ENCODE measurements at places on chromosomes 3 and 15. TPM values are rescaled to one million over a fixed set of nuclear protein-coding genes. Genes with fewer than 3 reads are reported as not detected.

- DNase-seq, result no peak
- H3K27me3 ChIP-seq, result no peaks in the 10 kb centered on the region
- H3K4me1 ChIP-seq, result no peaks in the 10 kb centered on the region
- H3K27ac ChIP-seq, result no peak overlapping the region
- no peak overlapping the region for H3K4me3 ChIP-seq
- H3K36me3 ChIP-seq, result no peaks in the 10 kb centered on the region
Measured at GRCh38 chr3:153045150-153045549, 116.9 kb upstream of the RAP2B start.

Gene ZNF660
- 0.03 TPM for total RNA-seq

Gene LRRC49
- total RNA-seq, result 0.49 TPM

DNA sequence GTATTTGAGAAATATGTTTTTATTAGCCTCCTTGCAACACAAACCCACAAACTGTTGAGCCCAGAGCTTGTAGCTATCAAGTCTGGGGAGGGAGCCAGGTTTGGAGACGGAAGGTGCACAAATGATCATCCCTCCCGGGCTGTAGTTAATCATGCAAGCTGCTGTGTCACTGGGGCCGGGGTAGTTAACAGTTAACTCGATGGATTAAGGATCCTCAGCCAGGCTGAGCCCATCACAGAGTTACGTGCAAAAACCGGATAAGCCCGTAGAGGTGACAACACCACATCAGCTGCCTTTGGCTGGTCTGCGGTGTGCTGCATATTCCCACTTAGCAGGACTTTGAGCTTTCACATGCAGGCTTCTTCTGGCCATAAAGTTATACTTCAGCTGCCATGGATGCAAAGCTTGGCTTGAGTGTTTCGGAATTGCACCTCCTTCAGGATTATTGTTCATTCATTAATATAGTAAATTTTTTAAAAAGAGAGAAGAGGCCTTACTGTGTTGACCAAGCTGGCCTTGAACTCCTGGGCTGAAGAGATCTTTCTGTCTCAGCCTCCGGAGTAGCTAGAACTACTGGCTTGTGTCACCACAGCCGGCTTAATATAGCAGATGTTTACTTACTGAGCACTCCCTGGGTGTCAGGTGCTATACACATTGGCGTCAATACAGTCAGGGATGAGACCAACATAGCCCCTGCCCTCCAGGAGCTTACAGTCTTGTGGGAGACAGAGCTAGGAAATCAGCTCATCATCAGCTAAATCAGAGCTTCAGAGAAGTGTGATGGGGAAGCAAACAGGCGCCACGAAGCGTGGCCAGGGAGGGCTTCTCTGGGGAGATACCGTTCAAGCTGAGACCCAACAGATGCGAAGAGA lies 226.8 kb upstream of the BHLHE40 start:
- no peak overlapping the region for H3K4me3 ChIP-seq
- H3K36me3 ChIP-seq, result peaks cover 22% of the 10 kb centered on the region
- no peaks in the 10 kb centered on the region for H3K27me3 ChIP-seq
- H3K27ac ChIP-seq, result no peak overlapping the region

DNA sequence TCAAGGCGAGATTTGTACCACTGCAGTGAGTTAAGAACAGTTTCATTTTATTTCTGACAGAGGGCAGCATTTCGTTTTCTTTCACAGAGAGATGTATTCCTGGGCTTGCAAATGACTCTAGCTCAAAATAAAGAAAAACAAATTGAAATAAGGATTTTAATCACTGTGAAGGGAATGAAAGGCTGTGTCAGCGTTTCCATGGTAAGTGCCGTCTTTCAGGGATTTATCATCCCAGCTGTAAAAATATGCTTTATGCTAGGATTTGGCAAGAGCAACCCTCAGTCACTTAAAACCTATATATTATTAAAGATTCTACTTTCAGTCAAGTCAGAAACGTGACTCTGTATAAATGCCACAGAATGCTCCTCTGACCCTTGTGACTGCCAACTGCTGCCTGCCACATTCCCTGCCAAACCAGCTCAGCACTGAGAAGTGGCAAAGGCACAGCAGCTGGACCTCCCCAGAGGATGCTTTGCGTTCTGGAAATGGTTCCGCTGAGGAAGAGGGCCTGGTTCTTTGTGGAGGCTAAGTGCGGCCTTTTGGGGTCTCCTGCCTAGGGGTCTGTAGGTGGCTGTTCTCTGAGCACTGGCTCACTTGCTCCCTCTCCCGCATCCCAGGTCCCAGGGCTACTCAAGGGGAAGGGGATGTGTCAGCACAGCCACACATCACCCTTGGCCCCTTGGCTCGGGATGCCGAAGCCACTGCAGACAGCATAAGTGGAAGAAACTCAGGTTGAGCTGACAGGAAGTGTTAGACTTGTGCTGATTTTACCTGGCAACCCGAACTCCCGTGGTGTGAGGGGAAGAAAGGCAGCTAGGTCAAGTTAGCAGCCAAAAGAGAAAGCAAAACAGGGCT lies 56.6 kb upstream of the POMGNT2 start:
- H3K4me1 ChIP-seq, result peaks cover 27% of the 10 kb centered on the region
- H3K36me3 ChIP-seq, result no peaks in the 10 kb centered on the region

Gene SYNPR
- not detected for total RNA-seq

GRCh38 chr15:77059786-77060361 lies 11.0 kb downstream of the TSPAN3 start:
- H3K4me3 ChIP-seq, result no peak overlapping the region
- H3K27ac ChIP-seq, result no peak overlapping the region
- DNase-seq, result no peak
- H3K36me3 ChIP-seq, result no peaks in the 10 kb centered on the region
- H3K27me3 ChIP-seq, result no peaks in the 10 kb centered on the region

GRCh38 chr3:138493804-138494606 lies 59.6 kb downstream of the ESYT3 start:
- no peak overlapping the region for H3K4me3 ChIP-seq
- no peak for DNase-seq
- no peaks in the 10 kb centered on the region for H3K27me3 ChIP-seq
- no peaks in the 10 kb centered on the region for H3K36me3 ChIP-seq
- no peak overlapping the region for H3K27ac ChIP-seq

Gene ACTRT3
- total RNA-seq, result not detected

GRCh38 chr3:1661839-1662238 lies 436.8 kb upstream of the CNTN4 start:
- H3K4me3 ChIP-seq, result no peak overlapping the region
- H3K27ac ChIP-seq, result no peak overlapping the region
- DNase-seq, result no peak
- no peaks in the 10 kb centered on the region for H3K36me3 ChIP-seq

GRCh38 chr3:55782807-55783206 lies 295.7 kb upstream of the WNT5A start:
- H3K27me3 ChIP-seq, result no peaks in the 10 kb centered on the region
- H3K4me3 ChIP-seq, result no peak overlapping the region
- H3K27ac ChIP-seq, result no peak overlapping the region
- DNase-seq, result no peak

GRCh38 chr3:161139686-161140085 lies 34.5 kb upstream of the B3GALNT1 start:
- no peak for DNase-seq
- no peaks in the 10 kb centered on the region for H3K27me3 ChIP-seq
- no peak overlapping the region for H3K27ac ChIP-seq
- no peak overlapping the region for H3K4me3 ChIP-seq
- H3K4me1 ChIP-seq, result no peaks in the 10 kb centered on the region

- peaks cover 16% of the 10 kb centered on the region for H3K4me1 ChIP-seq
- peak overlapping the region; percentile 96 for H3K27ac ChIP-seq
- H3K4me3 ChIP-seq, result peak overlapping the region; percentile 94
- no peak for DNase-seq
- peaks cover 5% of the 10 kb centered on the region for H3K36me3 ChIP-seq
Measured at GRCh38 chr3:108222853-108223565, 785 bp upstream of the IFT57 start.

Gene TTLL13
- total RNA-seq, result 1.8 TPM

Gene MORC1
- not detected for total RNA-seq

- no peaks in the 10 kb centered on the region for H3K4me1 ChIP-seq
- no peaks in the 10 kb centered on the region for H3K27me3 ChIP-seq
- no peak for DNase-seq
- H3K4me3 ChIP-seq, result no peak overlapping the region
Measured at GRCh38 chr3:35789042-35789831, 149.9 kb downstream of the ARPP21 start.

DNA sequence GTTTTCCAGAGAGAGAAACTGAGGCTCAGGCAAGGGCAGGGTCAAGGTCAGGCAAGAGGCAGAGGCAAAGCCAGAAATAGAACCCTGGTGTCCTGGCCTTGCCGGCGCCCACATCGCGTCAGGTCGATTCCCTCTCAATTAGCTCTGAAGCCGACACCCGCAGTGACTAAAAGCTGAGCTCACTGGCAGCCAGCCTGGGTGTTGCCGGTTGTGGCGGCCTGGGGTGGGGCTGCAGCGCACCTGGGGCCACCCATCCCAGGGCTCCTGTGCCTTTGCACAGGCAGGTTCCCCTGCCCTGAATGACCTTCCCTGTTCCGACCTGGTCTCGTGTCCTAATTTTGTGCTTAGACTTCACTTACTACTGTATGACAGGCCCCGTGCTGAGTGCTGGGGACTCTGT lies 6.2 kb downstream of the SEMA3F start:
- no peaks in the 10 kb centered on the region for H3K36me3 ChIP-seq
- H3K4me3 ChIP-seq, result no peak overlapping the region
- no peak for DNase-seq

DNA sequence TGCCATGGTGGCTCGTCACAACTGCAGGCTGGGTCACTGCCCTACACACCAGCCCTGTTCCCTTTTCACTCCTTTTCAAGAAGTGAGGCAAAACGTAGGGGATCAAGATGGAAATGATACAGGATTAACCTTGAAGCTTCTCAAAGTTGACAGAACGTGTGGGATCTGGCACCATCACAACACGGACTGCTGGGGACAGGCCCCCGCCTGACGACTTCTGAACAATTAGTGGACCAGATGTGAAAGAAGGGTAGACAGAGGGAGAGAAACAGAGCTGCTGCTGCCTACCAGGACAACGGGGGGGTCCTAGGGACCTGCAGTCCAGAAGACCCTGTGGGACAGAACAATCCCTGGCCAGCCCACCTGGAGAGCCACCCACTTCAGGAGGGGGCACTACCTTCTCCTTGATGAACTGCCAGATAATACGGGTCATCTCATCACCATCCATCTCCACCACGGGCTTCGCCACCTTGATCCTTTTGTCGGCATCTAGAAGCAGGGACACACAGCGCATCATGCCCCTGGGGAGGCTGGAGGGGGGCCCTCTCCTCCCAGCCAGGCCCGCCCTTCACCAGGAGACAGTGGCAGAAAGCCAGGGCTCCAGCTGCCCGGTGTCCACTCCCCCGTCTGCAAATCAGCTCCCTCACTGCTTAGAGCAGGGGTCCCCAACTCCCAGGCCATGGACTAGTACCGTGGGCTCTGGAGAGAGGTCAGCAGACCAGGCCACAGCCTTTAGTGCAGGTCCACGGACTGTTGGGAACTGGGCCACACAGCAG lies 10.9 kb downstream of the IDH2 start:
- H3K4me1 ChIP-seq, result peaks cover 40% of the 10 kb centered on the region
- no peaks in the 10 kb centered on the region for H3K27me3 ChIP-seq
- H3K27ac ChIP-seq, result no peak overlapping the region
- DNase-seq, result no peak

DNA sequence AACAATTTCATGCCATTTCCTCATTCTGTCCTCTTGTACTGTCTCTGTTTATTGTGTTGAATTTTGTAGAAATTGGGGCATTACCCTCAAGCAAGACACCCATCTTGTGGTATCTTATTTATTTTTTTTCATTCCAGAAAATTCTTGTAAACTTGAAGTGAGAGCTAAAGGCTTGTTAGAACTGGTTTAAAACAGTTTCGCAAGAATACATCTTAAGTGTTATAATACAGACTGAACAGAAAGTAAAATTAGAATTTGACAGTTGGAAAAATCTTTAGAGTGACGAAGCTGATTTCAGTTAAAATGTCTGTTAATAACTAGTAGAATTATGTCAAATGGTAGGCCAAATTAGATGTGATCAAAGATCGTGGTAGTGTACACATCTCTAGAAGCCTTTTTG lies 26.9 kb downstream of the RNF13 start:
- no peak overlapping the region for H3K4me3 ChIP-seq
- H3K27me3 ChIP-seq, result no peaks in the 10 kb centered on the region

Gene SLC6A20
- not detected for total RNA-seq

DNA sequence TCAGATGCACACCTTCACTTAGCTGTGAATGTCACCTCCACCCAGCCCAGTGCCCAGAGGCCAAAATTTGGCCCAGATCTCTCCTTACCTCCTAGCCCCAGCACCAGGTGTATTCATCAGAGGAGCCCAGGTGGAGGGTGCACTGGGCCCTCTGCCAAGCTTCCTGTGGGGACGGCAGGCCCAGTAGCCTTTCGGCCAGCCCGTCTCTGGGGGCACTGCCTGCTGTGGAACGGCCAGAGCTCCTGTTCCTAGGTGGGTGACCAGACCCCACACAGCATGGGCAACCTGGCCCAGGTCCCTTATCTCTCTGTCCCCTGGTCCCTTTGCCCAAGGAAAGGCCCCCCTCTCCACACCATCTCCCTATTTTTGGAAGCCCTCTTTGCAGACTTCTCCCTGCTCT lies 67.8 kb downstream of the AAGAB start:
- no peak overlapping the region for H3K27ac ChIP-seq
- H3K27me3 ChIP-seq, result no peaks in the 10 kb centered on the region
- no peak for DNase-seq
- H3K36me3 ChIP-seq, result peaks cover 92% of the 10 kb centered on the region
- H3K4me3 ChIP-seq, result no peak overlapping the region

- H3K4me3 ChIP-seq, result no peak overlapping the region
- peaks cover 2% of the 10 kb centered on the region for H3K36me3 ChIP-seq
Measured at GRCh38 chr3:42914771-42915515, 9.0 kb downstream of the ZNF662 start.

GRCh38 chr3:145286937-145287336 lies 874.0 kb downstream of the PLOD2 start:
- no peaks in the 10 kb centered on the region for H3K36me3 ChIP-seq
- no peak overlapping the region for H3K4me3 ChIP-seq
- H3K27ac ChIP-seq, result no peak overlapping the region
- DNase-seq, result no peak
- H3K27me3 ChIP-seq, result no peaks in the 10 kb centered on the region
- no peaks in the 10 kb centered on the region for H3K4me1 ChIP-seq

Gene SERINC4
- not detected for total RNA-seq

GRCh38 chr3:53123510-53123909 lies 6.7 kb downstream of the RFT1 start:
- H3K4me1 ChIP-seq, result peaks cover 4% of the 10 kb centered on the region
- no peak overlapping the region for H3K4me3 ChIP-seq
- peaks cover 75% of the 10 kb centered on the region for H3K36me3 ChIP-seq
- DNase-seq, result no peak
- no peak overlapping the region for H3K27ac ChIP-seq

- no peaks in the 10 kb centered on the region for H3K36me3 ChIP-seq
- DNase-seq, result no peak
Measured at GRCh38 chr3:53695324-53695690, 150.9 kb downstream of the CHDH start.

Gene WNT7A
- 24.7 TPM for total RNA-seq

Measured in CD4-positive, alpha-beta T cell (primary cell).